ENCODE measurements at places on chromosomes 2 and 18.
A peak's percentile ranks its signal among the peaks of the same experiment; 100 is the strongest.

GRCh38 chr2:177599139-177599688 is 206.6 kb downstream of the AGPS start:
- DNase-seq = no peak

- DNase-seq = no peak
Measured at GRCh38 chr2:190800528-190800927, 80.1 kb upstream of the GLS start.

DNA sequence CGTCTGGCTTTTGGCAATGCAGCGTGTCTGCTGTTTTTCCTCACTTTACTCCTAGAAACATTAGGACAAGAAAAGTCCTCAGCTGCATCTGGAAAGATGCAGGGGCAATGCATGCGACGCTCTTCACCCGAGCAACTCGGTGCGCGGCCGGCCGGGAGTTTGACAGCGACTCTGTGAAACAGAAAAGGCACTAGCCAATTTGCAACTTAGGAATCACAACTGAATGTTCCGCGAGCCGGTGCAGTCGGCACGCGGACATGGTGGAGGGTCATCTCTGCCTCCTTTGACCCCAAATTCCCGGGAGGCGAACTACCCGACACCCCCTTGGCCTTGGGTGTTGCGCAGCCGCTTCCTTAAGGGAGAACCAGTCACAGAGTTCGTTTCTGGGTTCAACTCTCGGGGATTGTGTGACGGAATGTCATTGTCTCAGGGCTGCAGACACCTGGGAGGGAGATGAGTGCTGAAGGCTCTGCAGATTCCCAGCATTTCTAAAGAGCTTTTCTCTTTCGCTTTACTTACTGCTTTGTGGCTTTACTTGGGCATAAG is 9.8 kb downstream of the NR4A2 start:
- DNase-seq = no peak

DNA sequence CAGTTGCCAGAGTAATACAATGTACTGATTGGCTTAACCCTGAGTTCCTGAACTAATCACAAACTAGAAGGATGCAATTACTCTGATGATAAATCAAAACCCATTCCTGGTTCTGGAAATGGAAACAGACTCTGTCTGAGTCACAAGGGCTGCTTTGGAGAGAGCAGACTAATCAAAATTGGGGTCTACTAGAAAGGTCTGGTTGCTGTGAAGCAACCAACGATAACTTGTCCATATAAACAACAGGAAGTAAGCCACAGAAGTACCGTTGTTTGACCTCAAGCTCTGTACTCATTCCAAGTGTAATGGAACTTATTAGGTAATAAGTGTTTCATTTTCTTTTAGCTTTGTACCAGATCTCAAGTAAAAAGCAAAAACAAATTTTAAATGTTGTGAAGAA is 49.7 kb downstream of the RASGRP3 start:
- DNase-seq = peak; percentile 35

- DNase-seq = no peak
Measured at GRCh38 chr2:61378281-61378680, 92.6 kb downstream of the USP34 start.

- DNase-seq = no peak
Measured at GRCh38 chr2:168757223-168757622, 45.2 kb upstream of the NOSTRIN start.

DNA sequence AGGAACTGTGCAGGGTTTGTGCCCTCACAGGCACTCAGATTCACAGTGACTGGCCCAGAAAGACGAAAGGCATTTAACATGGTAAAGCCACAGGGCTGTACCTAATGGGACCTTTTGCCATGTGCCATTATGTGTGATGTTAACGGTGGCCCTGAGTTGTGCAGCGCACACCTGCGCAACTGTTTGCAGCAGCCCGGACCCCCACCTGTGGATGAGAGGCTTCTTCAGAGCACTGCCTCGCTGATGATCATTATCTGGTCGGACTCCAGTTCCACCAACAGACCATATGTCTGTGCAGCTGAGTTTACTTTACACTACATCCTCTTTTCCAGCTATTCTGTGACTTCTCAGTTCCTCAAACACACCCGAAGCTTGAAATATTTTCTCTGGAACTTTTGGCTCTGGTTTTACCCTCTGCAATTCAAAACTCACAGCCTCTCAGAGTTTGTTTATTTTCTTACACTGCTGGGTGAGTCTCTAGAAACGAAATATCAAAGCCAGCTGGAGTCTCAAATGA is 35.6 kb upstream of the UBE2F start:
- DNase-seq = peak; percentile 39

- DNase-seq = no peak
Measured at GRCh38 chr2:208618220-208618619, 211.6 kb downstream of the PTH2R start.

DNA sequence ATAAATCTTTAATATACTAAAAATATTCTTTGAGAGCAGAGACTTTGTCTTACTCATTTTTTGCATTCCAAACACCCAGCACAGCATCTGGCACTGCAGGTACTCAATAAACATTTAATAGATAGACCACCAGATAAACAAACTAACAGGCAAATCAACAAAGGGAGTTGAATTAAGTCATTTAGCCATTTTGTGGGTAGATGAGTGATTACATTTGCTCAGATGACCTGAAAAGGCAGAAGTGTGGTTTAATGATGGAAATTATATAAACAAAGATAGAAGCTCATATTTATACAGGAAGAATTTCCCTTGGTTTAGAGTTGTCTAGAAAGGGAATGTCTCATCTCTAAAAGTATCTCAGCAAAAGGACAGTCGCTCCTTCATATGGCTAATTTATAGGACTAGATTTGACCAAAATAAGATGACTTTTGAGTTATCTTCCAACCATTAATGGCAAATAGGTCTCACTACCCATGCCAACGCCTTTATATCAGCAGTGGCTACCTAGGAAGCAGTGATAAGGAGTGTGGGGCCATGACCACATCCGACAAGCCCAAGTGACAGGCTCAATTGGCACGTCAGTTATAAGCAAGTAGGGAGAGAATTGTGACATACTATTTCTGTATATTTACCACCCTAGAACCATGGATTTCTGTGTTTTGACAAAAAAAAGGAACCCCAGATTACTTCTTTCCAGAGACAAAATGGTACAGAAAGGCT is 173.5 kb downstream of the ATAD2B start:
- DNase-seq = no peak

DNA sequence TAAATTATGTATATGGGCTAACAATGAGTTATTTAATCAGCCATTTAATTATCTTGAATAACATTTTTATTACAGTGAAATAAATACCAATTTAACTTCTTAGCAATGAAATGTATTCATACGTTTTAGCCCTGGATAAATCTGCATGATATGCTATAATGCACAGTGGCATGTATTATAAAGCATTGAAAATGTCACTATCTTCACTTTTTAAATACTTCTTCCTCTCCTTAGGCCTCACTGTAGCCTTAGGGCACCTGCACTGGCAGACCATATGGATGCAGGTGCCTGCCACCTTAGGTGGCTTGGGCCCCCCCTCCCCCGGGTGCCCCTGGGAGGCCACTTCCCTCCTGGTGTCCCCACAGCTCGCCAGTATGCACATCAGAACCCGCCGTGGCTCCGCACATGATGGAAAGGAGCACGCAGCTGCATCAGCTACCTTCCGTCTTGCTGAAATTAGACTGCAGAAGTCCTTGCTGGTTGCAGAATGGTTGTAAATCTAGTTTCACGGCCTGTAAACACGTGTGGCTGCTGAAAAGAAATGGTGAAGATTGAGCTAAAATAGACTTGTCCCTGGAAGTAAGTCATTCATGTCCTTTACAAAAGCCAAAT is 56.7 kb downstream of the ADI1 start:
- DNase-seq = no peak

DNA sequence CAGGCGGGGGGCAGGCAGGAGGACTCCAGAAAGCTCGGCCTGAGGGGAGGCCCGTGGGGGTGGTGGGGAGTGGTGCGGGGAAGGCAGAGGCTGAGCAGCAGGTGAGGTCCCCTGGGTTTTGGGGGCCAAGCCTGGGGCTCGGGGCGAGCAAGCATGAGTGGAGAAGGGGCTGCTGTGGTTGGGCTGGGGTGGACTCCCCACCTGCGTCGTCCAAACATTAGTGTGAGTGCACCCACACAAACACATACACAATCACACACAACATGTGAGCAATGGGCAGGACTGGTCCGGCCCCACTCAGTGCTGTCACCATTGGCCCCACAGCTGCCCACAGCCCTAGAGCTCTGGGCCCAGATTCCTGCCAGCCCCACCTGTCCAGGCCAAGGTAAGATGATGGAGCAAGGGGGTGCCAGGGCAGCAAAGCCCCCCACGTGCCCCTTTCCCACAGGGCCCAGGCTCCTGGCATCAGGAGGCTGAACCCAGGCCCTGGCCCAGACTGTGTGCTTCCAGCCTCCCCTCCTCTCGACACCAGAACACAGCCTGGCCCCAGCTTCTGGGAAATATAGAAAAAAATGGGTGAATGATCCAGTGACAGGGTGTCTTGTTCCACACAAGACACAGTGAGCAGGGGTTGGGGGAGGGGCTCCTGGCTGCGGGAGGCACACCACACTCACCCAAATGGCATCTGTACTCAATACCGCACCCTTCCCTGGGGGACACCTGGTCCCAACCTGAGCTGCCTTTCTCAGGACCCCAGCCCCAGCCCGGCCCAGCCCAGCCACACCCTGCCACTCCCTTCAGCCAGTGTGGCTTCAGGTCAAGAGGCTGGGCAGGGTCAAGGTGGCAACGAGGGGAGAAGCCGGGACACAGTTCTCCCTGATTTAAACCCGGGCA is 463 bp upstream of the ALPP start:
- no peak for DNase-seq

- peak; percentile 46 for DNase-seq
Measured at GRCh38 chr2:191218292-191218898, 26.8 kb upstream of the MYO1B start.

DNA sequence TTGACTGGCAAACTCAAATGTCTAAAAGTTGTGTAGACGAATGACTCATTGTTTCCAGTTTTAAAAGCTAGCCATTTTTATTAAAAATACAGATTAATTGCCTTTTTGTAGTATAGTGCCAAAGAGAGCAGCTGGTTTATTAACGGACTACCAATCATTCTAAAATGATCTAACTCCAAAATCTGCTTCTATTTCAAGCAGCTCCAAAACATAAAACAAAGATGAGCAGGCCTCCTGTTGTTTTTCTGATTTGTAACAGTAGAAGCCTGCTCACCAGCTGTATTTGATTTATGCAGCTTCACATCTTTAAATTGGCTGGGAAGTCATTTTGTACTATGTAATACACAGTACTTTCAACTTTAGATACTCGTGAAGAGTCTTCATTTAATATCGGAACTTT is 171.8 kb downstream of the UBR3 start:
- DNase-seq = peak; percentile 45

GRCh38 chr18:31990823-31991222 is 27.8 kb upstream of the RNF125 start:
- DNase-seq = no peak

- DNase-seq = no peak
Measured at GRCh38 chr2:185507719-185508118, 230.9 kb upstream of the FSIP2 start.

DNA sequence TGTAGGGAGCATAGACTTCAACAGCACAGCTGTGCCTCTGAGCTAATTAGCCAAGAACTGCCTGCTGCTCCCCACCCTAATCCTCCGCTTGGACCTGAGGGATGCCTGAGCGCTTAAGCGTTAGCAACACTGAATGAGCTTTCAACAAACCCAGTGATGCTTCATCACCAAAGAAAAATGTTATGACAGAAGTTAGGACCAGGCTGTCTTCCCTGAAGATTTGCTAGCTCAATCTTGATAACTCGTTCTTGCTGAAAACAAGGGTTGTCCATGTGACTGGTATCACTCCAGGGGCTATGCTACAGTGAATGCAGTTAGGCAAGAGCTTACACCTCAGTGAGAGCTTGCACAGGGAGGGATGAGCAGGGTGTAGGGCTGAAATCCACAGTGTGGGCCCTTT is 190.7 kb upstream of the SIX2 start:
- peak; percentile 84 for DNase-seq

DNA sequence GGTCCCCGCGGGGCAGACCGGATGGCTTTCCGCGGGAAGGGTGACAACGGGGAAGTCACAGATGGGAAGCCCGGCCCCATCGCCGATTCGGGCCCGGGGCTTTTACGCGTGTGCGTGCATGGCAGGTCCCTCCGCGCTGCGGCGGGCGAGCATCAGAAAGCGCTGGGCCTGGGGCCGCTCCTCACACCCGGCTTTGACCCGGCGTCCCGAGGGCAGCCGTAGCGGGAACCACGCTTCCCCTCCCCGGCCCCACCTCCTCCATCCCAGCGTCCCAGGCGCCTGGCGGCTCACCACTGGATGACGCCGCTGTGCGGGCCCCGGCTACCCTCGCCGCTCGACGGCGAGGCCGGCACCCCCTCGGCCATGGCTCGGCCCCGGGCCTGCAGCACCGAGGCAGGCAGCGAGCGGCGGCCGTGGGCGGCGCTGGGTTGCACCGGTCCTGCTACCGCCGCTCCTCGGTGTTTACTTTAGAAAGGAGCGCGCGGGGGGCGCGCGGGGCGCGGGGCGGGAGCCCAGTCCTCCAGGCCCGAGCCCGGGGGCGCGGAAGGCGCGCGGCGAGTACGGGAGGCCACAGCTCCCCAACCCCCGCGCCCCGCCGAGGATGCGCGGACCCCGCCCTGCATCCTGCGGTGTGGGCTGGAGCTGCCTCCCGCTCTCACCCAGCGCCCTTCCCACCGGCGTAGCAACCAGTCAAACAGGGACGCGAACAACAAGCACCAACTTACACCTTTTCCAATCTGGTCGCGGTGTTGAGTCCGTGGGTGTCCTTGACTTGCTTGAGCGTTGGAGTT is 806 bp downstream of the RFX8 start:
- DNase-seq = peak; percentile 82

GRCh38 chr2:176097820-176098365 is 1.7 kb upstream of the HOXD12 start:
- DNase-seq = no peak

DNA sequence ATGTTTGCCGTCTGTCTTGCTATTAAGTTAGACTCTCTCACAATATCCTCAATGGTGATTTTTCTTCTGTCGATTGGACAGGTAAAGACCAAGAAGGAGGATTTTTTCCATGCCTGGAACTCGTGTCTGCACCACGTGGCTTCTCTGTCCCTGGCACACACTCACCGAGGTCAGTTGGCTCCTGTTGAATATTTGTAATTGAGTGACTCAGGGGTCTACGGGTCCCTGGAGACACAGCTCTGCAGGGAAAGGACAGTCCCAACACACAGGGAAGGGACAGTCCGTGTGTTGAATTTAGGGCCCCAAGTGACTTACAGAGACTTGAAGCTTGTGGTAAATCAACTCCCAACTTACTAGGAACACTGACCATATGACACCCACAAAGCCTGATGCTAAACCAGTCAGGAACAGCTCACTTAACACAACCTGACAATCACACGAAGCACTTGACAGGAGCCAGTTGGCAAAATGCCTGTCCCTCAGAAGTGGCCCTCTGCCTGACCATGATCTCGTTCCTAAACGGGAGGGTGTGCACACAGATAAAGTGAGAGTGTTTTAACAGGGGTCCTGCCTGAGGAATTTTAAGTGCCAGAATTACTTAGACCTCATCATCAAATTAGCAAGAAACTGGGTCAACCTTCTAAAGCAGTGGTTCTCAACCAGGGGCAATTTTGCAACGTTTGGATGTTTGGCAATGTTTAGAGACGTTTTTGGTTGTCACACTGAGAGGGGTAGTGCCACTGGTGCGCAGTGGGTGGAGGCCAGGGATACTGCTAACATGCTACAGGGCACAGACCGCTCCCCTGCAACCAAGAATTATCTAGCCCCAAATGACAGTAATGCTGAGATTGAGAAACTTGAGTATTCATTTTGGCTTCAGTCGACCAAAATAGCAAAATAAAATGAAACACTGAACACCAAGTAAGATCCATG is 88.9 kb upstream of the BCL2L11 start:
- no peak for DNase-seq

- DNase-seq = no peak
Measured at GRCh38 chr2:144475044-144475443, 44.9 kb downstream of the ZEB2 start.
